ENCODE measurements at places on chromosomes 1 and 21.

GRCh38 chr1:214067397-214067796, 79.6 kb downstream of the PROX1 start:
- no peak for DNase-seq

GRCh38 chr1:12340544-12340930, 110.7 kb downstream of the VPS13D start:
- DNase-seq, result no peak

GRCh38 chr21:33127154-33127867, 57.4 kb downstream of the OLIG1 start:
- DNase-seq, result peak; percentile 78

DNA sequence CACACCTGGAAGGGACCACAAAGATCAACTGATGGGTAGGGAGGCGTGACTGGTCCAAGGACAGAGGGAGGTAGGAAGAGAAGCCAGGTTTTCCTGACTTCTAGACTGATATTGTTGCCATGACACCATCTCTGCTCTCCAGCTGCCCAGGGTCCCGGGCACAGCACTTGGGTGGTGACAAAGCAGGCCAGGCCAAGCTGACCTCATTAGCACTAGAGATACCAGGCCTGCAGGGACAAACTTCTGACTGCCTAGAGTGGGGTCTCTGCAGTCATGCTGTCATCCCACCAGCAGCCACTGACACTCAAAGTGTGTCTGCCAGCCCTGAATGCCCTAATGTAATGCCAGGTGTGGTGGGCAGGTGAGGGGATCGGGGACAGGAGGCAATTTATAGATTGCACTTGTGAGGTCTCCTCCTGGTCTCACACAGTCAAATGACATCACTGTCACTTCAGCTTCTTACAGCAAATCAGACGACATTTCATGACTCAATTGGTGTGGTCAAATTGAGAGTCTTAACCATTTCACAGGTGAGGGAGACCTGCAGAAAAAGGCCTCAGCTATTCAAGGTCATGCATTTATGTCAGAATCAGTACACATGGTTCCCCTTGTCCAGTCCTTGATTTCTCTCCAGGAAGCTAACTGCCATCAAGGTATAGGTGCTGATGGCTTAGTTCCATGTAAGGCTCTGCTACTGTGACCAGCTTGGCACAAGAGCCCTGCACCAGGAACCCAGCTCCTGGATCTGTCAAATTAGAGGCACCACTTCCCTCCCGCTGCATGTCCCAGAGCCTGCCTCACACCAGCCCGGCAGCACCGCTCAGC, 2.7 kb downstream of the SLC9A1 start:
- DNase-seq, result no peak

DNA sequence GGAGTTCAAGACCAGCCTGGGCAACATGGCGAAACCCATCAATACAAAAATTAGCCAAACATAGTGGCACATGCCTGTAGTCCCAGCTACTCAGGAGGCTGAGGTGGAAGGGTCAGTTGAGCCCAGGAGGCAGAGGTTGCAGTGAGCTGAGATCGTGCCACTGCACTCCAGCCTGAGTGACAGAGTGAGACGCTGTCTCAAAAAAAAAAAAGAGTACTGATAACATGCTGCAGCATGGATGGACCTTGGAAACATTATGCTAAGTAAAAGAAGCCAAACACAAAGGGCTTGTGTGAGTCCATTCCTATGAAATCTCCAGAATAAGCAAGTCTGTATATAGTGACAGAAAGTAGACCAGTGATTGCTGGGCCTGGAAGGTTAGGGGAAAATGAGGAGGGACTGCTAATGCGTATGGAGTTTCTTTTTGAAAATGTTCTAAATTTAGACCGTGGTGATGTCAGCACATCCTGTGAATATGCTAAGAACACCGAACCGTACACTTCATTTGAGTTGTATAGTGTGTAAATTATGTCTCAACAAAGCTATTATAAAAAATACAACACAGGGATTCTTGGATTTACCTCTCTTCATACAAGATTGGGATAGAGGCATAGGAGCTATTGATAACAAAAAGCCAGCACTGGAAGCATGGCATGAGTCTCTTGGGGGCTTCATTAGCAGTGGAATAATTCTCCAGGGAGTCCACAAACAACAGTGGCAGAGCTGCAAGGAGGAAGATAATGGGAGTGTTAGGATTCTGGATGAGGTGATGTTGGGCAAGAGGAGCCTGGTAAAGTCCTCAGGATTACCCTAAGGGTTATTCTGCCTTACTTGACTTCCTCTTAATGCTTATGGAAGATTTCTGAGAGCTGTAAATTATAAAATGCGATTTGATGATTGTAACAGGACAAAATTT, 73.5 kb downstream of the TTC3 start:
- DNase-seq, result no peak

DNA sequence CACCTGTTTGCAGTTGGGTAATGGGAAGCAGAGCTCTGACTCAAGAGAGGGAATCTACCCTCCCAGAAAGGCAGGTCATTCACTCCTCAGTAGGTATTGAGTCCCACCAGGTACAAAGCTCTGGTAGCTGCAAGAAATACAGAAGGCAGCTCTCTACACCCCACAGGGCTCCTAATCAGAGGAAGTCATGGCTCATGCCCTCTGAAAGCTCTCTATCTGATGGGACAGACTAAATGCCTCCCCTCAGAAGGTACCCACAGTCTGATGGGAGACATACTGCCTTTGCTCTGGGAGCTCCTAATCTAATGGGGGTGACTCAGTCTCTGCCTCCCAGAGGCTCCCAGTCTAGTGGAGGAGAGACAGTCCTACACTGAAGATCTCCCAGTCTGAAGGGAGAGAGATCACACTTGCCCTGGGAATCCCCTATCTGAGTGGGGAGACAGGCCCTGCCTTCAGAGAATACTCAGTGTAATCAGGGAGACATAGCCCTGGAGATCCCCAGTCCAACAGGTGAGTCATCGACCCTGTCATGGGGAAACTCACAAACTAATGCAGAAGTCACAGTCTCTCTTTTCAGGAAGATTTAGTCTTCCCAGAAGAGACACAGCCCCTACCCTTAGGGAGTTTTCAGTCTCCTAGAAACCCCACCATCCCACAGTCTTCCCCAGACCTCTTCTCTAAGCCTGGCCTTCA, 23.7 kb downstream of the CAMK1G start:
- DNase-seq, result peak; percentile 55

- DNase-seq, result no peak
Measured at GRCh38 chr1:11198851-11199594, 9.9 kb downstream of the ANGPTL7 start.

DNA sequence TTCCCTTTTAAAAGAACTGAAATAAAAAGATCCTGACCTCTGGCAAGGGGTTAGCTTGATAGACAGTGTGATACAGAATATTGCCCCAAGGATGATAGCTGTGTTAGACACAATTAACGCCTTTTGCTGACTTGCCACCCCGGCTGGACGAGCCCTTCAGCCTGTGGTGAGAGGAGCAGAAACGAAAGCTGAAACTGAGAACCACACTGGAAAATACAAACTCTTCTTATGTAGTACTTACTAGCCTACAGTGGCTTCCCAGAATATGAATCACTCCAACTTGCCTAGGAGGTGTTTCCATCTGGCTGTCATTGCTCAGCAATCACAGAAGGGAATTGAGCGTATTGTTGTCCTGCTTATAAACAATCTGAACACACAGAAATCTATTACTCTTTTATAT, 22.9 kb downstream of the SAMSN1 start:
- no peak for DNase-seq

DNA sequence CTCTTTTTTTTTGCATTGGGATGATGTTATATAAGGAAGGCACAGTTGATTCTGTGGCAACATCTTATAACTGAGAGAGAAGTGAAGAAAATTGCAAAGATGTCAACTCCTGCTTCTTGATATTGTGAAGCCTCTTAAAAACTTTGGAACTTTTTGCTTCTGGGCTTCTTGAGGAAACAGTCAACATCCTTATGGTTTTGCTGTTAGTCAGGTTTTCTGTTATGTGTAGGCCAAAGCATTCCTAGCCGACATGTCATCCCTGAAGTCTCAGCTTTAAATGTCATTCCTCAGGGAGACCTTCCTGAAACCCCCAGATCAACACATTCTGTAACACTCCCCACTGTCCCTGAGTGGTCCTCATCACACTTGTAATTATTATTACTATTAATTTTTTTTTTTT, 12.6 kb downstream of the FALEC start:
- peak; percentile 56 for DNase-seq

GRCh38 chr1:112027696-112028095, 38.2 kb upstream of the KCND3 start:
- DNase-seq, result no peak

DNA sequence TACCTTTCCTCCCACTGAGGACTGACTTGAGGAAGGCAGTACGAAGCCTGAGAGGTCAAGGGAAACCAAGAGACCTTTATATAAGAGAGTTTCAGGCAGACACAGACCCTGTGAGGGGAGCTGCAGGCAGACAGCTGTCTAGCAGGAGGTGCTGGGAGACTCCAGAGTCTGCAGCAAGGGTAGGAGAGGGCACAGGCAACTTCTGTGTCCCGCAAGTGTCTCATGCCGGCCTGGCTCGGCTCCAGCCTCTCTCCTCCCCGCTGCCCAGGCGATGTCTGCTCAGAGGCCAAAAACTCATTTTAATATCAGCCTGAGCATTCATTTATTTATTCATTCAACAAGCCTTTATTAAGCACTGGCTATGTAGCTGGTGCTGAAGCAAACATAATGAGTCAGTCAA, 83.0 kb downstream of the KIRREL1 start:
- DNase-seq, result no peak

GRCh38 chr1:115506924-115507589, 134.7 kb upstream of the VANGL1 start:
- DNase-seq, result peak; percentile 47

DNA sequence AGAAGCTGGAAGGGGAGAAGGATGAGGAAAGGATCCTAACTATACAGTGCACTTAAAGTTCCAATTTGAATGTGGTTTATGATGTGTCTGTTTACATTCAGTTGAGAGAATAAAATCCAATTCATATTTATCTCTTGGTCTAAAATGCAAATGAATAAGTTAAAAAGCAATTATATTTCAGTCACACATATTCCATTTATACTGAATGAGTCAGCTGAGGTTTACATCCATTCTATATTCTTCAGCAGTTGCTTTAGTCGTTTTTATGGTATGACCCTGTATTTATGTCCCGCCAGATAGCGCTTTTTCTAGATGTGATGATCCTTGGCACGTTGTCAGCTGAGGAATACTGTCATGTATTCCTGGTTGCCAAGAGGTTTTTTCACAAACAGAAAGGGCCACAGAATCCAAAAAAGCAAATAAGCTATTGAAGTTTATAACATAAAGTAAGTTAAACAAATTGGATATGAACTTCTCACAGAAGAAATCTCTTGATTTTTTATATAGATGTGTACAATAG, 866.2 kb downstream of the NCAM2 start:
- no peak for DNase-seq

GRCh38 chr1:224632921-224633321, 16.8 kb downstream of the CNIH3 start:
- no peak for DNase-seq

- no peak for DNase-seq
Measured at GRCh38 chr1:228825840-228826484, 90.7 kb downstream of the RHOU start.

GRCh38 chr1:55117941-55118340, 78.6 kb downstream of the PCSK9 start:
- no peak for DNase-seq

DNA sequence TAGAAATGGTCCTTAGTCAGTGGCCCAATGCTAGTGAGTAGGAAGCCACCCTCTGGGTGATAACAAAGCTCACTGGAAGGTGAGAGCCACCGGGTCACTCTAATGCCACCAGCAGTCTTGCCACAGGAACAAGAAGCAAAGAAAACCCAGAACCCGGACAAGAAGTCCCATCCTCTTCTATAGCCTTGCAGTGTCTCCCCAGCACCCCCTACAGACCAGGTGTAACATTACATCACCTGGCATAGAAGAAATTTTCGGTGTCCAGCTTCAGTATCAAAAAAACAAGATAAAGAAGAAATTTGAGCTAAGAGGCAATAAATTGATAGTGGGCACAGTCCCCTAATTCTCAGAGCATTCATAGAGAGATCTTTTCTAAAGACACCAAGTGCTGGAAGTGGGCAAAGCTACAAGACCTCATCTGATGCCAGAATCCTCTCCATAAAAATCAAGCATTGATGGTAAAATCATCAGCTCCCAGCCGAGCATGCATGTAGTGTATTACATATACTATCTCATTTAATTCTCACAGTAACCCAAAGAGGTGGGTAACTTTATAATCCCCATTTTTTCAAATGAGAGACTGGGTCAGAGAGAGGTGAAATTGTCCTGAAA, 491.0 kb downstream of the MATN1 start:
- DNase-seq, result no peak

DNA sequence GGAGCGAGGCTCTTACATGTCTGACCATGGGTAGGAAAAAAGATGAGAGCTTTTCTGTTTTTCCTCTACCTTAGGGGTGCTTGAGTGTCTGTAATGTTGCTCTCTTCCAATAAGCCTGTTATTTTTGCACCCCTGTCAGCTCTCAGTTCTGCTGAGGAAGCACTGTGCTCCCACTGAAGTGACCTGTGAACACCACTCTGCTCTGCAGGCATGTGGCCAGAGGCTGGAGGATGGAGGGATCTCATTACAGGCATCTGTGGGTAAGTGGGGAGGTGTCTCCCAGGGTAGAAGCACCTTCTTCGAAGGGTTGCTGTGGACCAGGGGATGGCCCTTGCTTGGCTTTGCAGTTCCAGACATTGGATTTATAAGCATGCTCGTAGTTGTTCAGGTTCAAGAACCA, 56.8 kb upstream of the RBM15 start:
- no peak for DNase-seq

GRCh38 chr1:24406788-24407187, 6.8 kb downstream of the STPG1 start:
- DNase-seq, result no peak

- no peak for DNase-seq
Measured at GRCh38 chr1:183058851-183059502, 35.8 kb downstream of the LAMC1 start.

DNA sequence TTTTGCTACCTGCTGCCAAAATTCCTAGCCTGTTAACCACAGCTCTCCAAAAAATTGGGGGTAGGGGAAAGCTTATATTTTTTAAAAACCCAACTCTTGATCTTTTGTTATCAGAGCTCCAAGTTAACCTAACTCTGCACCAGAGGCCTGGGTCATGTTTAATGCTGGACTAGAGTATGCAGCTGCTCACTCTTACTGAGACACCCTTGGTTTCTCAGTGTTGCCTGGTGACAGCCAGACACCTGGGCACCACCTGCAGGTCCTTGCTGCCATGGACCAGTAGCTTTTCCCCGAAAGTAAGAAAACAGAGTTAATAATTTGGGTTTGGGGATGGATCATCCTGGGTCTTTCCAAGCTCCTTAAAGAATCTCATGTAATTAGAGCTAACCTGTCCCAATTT, 30.1 kb downstream of the KCNJ6 start:
- no peak for DNase-seq

GRCh38 chr1:3631320-3632260, 6.8 kb downstream of the TPRG1L start:
- no peak for DNase-seq

GRCh38 chr1:166119471-166119965, 47.3 kb downstream of the FAM78B start:
- no peak for DNase-seq

- DNase-seq, result no peak
Measured at GRCh38 chr1:55839221-55839620, 624.1 kb upstream of the USP24 start.

All from AG08396 (cell line).